Chondrocyte (in vitro differentiated cells): ENCODE measurements at places on chromosomes 16 and 17. TPM values are rescaled to one million over a fixed set of nuclear protein-coding genes. Genes with fewer than 3 reads are reported as not detected.

- H3K4me3 ChIP-seq: no peak overlapping the region
- DNase-seq: no peak
- no peaks in the 10 kb centered on the region for H3K36me3 ChIP-seq
- no peaks in the 10 kb centered on the region for H3K4me1 ChIP-seq
- H3K27me3 ChIP-seq: no peaks in the 10 kb centered on the region
- H3K27ac ChIP-seq: no peak overlapping the region
These were observed 18.9 kb downstream of the MMP15 start for GRCh38 chr16:58044266-58045019.

The C16orf96 gene
- 0.12 to 0.23 TPM in 2 of 3 replicates, not detected in the other for total RNA-seq

The RAMP2 gene
- 0.63 to 4.9 TPM (median 3.9 TPM) in 3 replicates for total RNA-seq

- peaks cover 2% of the 10 kb centered on the region for H3K36me3 ChIP-seq
- DNase-seq: no peak
- no peak overlapping the region for H3K4me3 ChIP-seq
- H3K27ac ChIP-seq: no peak overlapping the region
These were observed 48.9 kb downstream of the MRM1 start for GRCh38 chr17:36650096-36650775.

- no peak overlapping the region for H3K4me3 ChIP-seq
- H3K27ac ChIP-seq: no peak overlapping the region
- peaks cover 39% of the 10 kb centered on the region for H3K4me1 ChIP-seq
- DNase-seq: no peak
- no peaks in the 10 kb centered on the region for H3K36me3 ChIP-seq
- no peaks in the 10 kb centered on the region for H3K27me3 ChIP-seq
These were observed 28.5 kb downstream of the TNS4 start for GRCh38 chr17:40472733-40473452.

GRCh38 chr16:7763111-7763510 is 430.5 kb downstream of the RBFOX1 start:
- H3K27me3 ChIP-seq: no peaks in the 10 kb centered on the region
- no peak overlapping the region for H3K4me3 ChIP-seq
- H3K27ac ChIP-seq: no peak overlapping the region
- DNase-seq: no peak

The ITFG1 gene
- total RNA-seq: 67.2 to 93.5 TPM (median 71.7 TPM) in 3 replicates

- H3K4me3 ChIP-seq: no peak overlapping the region
- no peak for DNase-seq
- H3K27ac ChIP-seq: peak overlapping the region; percentile 49
- H3K36me3 ChIP-seq: peaks cover 13% of the 10 kb centered on the region
- no peaks in the 10 kb centered on the region for H3K27me3 ChIP-seq
These were observed 45.0 kb downstream of the B9D1 start for GRCh38 chr17:19317359-19318095.

- no peaks in the 10 kb centered on the region for H3K27me3 ChIP-seq
- no peak overlapping the region for H3K4me3 ChIP-seq
- no peak for DNase-seq
- peaks cover 42% of the 10 kb centered on the region for H3K4me1 ChIP-seq
- peak overlapping the region; percentile 47 for H3K27ac ChIP-seq
- H3K36me3 ChIP-seq: peaks cover 1% of the 10 kb centered on the region
These were observed 38.6 kb downstream of the USP10 start for GRCh38 chr16:84738255-84739038.

DNA sequence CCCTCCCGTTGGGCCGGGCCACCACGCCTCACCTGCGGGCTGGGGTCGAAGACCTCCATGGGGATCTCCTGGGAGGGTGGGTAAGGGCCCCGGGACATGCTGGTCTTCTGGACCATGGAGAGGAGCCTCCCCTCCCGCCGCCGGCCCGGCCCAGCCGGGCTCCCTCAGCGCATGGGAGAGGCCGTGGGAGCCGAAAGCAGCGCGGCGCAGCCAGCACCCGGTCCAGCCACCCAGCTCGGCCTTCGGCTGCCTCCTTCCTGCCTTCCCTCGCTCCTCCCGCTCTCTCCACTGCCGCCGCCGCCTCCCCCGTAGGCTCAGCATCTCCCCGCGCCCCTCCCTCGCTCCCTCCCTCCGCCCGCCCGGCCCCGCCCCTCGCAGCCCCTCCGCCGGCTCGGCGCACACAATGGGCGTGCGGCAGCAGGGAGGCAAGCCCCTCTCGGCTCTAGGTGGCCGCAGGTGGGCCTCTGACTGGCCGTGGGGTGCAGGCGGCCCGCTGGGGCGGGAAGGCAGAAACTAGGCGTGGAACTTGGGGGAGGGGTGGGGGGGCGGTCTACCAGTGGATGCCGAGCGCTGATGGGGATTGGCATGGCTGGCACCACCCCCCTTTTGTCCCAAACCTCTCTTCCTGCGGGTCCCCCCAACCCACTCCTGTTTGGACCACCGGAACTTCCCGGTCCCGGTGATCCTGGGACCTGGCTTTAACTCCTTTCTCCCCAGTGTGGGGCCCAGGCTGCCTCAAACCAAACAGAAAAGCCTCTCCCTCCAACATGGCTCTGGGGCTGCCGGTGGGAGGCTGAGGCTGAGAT is at the start of gene CACNB1:
TSS of gene CACNB1 (minus strand) at position 290 of the 806 bp plus-strand sequence. CDS start at position 116, 174 bp downstream.
- no peaks in the 10 kb centered on the region for H3K27me3 ChIP-seq
- peaks cover 71% of the 10 kb centered on the region for H3K4me1 ChIP-seq
- peak within 1 kb of the TSS; percentile 80 for H3K4me3 ChIP-seq
- peak within 1 kb of the TSS; percentile 83 for H3K27ac ChIP-seq

DNA sequence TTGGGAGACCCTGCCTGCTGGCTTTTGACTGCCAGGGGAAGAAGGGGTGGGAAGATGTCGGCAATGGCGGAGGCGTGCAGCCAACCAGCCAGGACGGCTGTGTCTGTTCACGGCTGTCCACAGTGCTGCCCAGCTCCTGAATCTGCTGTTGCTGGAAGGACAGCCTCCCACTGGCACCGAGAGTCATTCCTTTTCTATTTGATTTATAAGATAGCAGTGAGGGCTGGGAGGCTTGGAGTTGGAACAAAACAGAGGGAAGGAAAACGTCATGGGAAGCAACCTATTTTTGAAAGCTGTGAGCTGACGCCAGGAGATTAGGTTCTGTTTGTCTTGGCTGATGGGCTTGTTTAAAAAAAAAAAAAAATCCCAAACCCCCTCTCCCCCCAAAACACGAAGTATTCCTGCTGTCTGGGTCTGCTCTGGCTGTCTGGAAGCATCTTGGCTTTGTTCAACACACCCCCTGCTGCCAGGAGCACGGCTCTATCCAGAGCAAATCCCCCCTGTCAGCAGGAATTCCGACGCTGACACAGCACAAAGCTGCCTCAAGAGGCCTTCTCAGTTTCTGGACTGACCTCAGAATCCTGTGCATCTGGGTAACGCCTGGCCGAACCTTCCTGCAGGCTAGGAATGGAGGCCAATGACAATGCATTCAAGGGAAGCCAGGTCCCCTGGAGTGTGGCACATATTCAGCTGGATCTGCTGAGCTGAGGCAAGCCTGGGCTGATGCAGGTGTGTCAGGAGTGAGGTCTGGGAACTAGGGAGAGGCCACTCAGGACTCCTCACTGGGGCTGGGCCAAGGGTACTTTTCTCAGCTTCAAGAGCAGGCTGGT is 41.0 kb upstream of the SREBF1 start:
- no peak for DNase-seq
- peak overlapping the region; percentile 97 for H3K27ac ChIP-seq
- H3K4me1 ChIP-seq: peaks cover 27% of the 10 kb centered on the region
- peaks cover 16% of the 10 kb centered on the region for H3K36me3 ChIP-seq
- no peaks in the 10 kb centered on the region for H3K27me3 ChIP-seq
- peak overlapping the region; percentile 58 for H3K4me3 ChIP-seq

- DNase-seq: no peak
- no peak overlapping the region for H3K4me3 ChIP-seq
- H3K4me1 ChIP-seq: peaks cover 7% of the 10 kb centered on the region
- peaks cover 3% of the 10 kb centered on the region for H3K36me3 ChIP-seq
- no peaks in the 10 kb centered on the region for H3K27me3 ChIP-seq
These were observed 98.1 kb downstream of the RGS9 start for GRCh38 chr17:65235284-65235683.
